ENCODE measurements at places on chromosomes 3 and 15.

GRCh38 chr15:57323806-57324589, 52.3 kb upstream of the CGNL1 start:
- peak; percentile 79 for DNase-seq

DNA sequence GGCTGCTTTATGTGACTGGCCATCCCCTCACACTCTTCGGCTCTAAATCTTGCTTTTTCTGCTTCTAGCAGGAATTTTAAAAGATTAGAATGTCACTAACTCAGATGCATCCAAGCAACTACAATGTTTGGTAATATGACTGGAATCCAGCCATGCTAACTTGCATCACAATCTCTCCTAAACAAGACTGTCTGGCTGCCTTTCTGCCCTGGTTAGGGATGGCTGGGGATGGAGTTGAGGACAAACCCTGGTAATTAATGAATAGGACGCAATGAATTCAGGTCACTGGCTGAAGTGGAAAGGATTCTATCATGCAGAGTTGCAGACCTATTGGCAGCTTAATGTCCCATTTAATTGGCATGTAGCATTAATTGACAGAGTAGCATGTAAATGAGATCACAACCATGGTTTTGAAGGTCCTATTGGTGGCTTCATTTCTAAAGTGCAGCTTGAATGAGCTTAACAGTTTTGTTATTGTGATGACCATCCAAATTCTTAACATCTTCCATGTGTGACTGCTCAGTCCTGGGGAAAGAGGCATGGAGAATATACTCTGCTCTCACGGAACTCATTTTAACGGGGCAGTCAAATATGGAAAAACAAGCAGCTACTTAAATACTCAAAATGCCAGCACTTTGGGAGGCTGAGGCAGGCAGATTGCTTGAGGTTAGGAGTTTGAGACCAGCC, 21.7 kb downstream of the NMNAT3 start:
- DNase-seq, result no peak

- DNase-seq, result no peak
Measured at GRCh38 chr3:53806182-53807116, 39.8 kb downstream of the CHDH start.

- no peak for DNase-seq
Measured at GRCh38 chr3:180828001-180828720, 84.3 kb upstream of the FXR1 start.

- DNase-seq, result no peak
Measured at GRCh38 chr3:46538803-46539442, 27.2 kb downstream of the LRRC2 start.

DNA sequence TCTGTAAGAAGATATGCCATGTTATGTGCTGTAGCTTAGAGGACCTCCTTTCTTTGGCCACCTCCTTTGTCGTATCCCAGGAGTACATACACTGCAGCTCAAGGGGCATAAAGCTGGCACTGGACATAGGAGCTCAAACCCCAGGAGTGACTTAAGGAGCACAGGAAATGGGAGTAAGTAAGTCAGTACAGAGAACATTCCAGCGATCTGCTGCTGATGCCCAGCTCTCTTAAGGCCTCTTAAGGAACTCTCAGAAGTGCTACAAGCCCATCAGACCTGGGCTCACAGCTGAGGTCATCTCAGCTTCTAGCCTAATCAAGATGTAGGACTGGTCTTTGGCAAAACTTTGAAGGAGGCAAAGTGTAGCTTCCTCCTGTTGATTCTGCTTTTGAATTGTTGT, 21.6 kb upstream of the ACTL6A start:
- DNase-seq, result no peak

DNA sequence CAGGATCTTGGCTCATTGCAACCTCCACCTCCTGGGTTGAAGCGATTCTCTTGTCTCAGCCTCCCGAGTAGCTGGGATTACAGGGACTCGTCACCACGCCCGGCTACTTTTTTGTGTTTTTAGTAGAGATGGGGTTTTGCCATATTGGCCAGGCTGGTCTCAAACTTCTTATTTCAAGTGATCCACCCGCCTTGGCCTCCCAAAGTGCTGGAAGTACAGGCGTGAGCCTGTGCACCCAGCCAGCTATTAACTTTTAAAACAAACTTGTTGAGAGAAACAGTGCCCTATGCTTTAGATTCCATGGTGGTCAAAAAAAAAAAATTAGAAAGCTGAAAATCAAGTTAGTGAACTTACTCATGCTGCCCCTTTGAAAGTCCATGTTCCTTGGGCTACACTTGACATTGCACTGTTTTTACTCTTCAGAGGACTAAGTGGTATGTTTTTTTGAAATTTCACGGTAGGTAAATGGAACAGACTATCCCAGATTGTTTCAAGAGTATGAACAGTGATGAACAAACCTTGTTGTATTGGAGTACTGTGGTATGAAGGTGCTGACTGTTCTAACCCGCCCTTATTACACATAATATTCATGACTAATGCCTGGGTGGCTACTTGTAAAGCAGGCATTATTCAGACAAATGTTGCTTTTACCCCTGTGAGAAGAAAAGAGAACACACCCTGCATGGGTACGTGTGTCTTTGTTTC, 206.9 kb downstream of the KLHL25 start:
- DNase-seq, result no peak

GRCh38 chr3:41794748-41795589, 166.9 kb downstream of the ULK4 start:
- DNase-seq, result no peak

- no peak for DNase-seq
Measured at GRCh38 chr3:173584093-173584837, 186.7 kb downstream of the NLGN1 start.

DNA sequence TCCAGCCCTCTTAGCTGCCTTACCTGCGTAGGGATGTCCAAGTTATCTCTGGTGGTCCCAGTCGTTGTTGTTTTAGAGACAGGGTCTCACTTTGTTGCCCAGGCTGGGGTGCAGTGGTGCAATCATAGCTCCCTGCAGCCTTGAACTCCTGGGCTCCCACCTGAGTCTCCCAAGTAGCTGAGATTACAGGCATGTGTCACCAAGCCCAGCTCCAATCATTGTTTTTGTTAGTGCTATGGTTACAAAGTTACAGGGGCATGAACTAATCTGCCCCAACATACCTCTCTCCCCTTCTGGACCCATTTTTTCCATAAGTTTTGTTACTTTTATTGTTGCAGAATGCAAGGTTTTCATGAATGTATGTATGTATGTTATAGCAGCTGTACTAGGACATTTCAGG, 54.7 kb downstream of the CTDSPL2 start:
- DNase-seq, result no peak

DNA sequence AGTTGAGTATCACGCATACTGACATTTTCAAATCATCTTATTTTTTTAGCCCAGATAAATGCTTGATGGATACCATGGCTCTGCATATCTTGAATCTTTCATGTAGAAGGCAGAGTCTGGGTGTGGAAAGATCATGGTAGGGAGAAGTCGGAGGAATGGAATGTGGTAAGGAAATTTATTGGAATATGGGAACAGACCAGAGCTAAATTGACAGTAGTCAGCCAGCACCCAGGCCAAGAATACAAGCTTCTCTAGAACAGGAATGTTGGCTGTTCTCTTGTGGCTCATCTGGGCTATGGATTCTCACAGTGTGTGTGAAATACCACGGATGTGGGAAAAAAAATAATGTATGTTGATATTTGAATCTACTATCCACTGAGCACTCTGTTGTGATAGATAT, 305.7 kb upstream of the COL8A1 start:
- DNase-seq, result no peak

DNA sequence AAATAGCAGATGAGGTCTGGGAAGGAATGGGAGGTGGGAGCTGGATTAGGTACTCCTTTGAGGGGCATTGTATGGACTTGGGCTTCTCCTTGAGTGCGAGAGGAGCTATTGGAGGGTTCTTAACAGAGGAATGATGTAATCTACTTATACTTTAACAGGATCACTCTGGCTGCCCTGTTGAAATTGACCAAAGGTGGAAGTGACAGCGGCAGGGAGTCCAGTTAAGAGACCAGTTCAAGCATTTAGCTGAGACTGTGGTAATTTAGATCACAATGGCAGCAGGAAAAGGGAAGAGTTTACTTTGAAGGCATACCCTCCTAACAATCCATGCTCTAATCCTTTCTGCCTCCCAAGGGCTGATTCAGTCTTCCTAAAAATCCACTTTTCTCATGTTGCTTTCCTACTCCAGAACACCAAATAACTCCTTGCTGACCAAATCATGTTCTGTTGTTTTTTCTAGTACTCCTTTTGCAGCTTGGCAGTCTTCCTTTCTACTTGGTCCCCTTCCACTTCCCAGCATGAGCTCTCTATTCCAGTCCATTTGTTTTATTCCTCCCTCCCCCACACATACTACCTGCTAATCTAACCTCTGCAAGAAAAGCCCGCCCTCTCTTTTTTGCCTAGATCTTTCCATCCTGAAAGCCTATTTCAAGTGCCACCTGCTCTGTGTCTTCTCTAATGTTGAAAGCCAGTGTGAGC, 139.4 kb downstream of the NECTIN3 start:
- no peak for DNase-seq

DNA sequence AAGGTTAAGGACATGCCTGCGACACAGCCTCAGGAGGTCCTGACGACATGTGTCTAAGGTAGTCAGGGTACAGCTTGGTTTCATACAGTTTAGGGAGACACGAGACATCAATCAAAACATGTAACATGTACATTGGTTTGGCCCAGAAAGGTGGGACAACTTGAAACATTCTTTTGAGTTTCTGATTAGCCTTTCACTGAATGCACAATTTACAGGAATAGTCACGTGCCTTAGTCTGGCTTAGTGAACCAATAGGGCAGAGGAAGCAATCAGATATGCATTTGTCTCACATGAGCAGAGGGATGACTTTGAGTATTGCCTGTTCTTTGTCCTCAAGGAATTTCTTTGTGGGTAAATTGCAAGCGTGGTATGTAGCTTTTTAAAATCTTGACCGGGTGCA, 24.5 kb upstream of the HDAC11 start:
- DNase-seq, result no peak

DNA sequence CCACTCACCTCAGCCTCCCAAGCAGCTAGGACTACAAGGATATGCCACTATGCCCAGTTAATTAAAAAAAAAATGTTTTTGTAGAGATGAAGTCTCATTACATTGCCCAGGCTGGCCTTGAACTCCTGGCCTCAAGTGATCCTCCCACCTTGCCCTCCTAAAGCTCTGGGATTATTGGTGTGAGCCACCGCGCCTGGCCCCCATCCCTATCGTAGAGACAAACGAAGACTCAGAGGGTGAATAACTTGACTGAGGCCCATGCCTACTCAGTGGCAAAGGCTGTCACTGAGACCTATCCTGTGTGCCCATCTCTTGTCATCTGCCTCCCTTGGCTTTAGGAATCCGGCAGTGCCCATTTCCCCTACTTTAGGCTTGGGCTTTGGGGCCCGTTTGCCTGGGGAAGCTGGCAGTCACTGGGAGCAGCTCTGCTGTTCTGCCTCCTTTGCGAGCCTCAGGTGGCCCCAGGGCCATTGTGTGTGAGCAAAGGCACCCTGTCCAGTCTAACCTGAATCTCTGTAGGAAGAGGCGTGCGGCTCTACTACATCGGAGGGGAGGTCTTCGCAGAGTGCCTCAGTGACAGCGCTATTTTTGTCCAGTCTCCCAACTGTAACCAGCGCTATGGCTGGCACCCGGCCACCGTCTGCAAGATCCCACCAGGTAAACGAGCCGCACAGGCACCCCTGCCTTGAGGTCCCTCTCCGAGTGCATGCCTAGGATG, 70.1 kb downstream of the AAGAB start:
- no peak for DNase-seq

GRCh38 chr15:55240125-55240760, 43.5 kb upstream of the RSL24D1 start:
- no peak for DNase-seq

GRCh38 chr3:126967386-126967785, 15.5 kb upstream of the PLXNA1 start:
- no peak for DNase-seq

- no peak for DNase-seq
Measured at GRCh38 chr15:32852771-32853170, 135.0 kb downstream of the GREM1 start.

GRCh38 chr3:43287500-43287873, 1.1 kb downstream of the SNRK start:
- no peak for DNase-seq

DNA sequence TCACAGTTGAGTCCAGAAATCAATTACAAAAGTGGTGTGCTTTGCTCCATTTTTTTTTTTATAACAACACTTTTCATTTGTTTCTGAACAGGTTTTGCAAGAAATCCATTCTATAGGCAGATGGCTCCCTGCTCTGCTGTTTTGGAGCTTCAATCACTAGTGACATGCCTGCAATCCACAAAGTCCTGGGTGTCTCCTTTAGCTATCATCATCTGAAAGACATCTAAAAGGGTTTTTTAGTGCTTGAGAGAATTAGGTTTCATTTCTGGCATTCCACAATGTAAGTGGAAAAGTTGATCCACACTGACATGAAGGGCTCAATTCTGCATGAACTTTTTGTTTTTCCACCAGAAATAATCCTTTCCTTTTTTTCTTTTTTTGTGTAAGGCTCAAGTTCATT, 24.0 kb upstream of the MEIS2 start:
- no peak for DNase-seq

DNA sequence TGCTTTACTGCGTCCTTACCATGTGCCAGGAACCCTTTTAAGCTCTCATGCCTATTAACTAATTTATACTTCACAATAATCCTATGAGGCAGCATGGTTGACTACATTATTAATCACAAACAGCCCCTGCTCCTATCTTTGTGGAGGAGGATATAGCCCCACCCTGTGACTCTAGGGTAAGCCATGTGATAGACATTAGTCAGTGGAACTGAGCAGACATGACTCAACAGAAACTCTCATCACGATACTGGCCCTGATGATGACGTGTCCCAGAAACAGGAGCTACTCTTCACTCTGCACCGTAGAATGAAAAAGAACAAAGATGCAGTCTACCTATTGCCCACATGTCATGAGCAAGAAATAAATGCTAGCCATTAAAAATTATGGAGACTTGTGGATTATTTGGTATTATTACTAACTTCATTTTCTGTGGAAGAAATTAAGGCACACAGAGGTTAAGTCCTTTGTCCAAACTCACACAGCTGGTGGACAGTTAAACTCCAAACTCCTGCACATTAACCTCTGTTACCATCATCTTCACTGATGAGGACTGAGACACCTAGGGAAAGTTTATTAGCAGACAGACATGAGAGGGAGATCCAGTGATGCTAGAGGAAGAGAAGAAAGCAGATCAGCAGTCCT, 51.2 kb downstream of the CFAP20DC start:
- peak; percentile 68 for DNase-seq

DNA sequence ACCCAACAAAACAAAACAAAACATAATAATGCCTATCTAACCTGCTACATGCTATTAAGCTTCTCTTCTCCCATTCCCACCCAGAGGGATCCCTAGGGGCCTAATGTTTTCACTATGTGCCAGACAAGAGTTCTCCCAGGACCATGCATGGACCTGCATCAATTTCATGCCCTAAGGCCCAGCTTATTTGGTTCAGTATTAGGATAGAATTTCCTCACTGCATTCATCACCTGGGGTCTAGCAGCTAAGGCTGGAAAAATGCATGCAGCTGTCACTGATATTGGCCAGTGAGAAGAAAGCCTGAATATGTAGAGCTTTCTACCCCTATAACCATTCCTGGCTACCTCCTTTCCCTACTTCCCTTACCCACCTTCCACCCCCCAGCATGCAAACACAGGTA, 2.0 kb upstream of the HCLS1 start:
- no peak for DNase-seq

- no peak for DNase-seq
Measured at GRCh38 chr3:20346916-20347315, 160.9 kb upstream of the SGO1 start.

Data from T1000 (cell line).